Sciatic nerve (tissue), 2 donors: ENCODE measurements at places on chromosomes 7 and 10. TPM values are rescaled to one million over a fixed set of nuclear protein-coding genes. Genes with fewer than 3 reads are reported as not detected.

Gene INHBA
- 40.4 TPM for total RNA-seq

DNA sequence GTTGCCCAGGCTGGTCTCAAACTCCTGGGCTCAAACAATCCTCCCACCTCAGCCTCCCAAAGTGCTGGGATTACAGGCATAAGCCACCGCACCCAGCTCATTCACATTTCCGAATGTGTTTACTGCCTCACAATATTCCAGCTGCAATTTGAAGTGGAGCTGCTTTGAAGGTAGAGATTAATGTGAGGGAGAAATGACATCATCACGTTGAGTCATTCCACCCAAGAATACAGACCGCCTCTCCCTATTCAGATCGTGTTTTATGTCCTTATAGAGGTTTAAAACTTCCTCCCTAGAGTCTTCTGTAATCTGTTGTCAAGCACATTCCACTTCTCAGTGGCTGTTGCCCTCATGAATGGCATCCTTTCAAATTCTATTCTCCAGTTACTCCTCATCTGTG, 100.4 kb upstream of the PDGFA start:
- DNase-seq = no peak

GRCh38 chr10:85032981-85033380, 704.6 kb downstream of the CCSER2 start:
- DNase-seq = no peak

Gene WNT2
- total RNA-seq = 0.31 TPM

Gene UNC5B
- total RNA-seq = 4.1 TPM

Gene DPP6
- 0.62 TPM for total RNA-seq

GRCh38 chr7:36827726-36828703, 103.7 kb upstream of the AOAH start:
- no peak for DNase-seq

Gene HOXA5
- total RNA-seq = 20.1 TPM

Gene NRCAM
- 17.4 TPM for total RNA-seq

DNA sequence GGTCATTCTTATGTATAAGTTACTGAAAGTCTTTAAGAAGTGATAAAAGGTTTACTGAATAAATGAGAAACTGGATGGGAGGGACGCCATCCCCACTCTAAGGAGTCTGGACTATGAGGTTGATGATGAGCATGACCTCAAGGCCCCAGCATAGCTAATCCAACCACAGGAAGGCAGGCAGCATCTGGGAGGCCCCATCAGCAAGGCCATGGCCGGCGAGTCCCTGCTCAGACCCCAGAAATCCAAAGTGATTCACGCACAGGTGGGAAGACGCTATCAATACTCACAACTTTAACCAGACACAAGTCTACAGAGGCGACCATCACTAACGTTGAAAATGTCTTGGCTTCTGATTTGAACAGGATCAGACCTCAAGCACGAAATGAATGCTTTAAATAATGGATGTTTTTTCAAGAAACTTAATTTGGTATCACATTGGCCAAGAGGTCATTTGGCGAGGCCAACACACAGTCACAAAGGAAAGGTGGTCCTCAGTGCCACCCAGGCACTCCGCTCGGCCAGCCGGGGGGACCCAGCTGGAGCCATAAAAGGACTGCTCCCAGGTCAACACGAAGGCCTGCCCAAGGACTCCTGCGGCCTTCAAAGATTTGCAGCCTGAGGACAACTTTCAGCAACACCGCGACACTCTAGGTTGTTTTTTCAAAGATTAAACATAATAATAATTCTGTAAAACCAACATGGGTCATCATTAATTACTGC, 228.5 kb downstream of the PTPRN2 start:
- no peak for DNase-seq

DNA sequence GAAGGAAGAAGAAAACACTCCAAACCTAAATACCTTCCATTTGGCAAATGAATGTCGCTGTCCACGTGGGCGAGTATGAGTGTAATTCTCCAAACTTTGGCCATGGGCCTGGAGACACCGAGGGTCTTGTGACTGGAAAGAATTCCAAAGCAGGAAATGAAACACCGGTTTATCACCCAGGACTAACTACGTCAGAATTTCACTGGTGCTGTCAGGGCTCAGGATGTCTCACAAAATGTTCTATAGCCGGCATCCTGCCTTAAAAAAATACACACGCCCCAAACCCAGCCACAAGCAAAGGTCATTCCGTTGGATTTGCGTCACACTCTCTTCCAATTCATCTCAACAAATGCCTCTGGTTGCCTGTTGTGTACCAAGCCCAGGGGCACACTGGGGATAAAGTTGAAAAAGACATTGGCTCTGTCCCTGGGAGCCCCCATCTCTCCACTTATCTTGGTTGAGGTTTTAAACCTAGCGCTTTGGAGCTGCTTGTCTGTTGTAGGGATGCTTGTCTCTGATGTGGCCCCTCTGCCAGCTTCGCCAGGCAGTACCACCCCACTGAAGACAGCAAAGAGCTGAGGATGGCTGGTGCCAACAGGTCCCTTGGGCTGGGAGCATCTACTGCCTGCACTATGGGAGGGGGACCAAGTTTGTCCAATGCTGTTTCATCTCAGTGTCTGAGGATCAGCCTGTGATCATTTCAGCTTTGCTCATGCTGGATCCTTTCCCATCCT, 31.2 kb downstream of the GSTO2 start:
- no peak for DNase-seq

- no peak for DNase-seq
Observed at GRCh38 chr7:15485431-15485830, 76.4 kb downstream of the AGMO start.

GRCh38 chr10:5643346-5644067, 22.9 kb downstream of the ASB13 start:
- DNase-seq = no peak

- peak; percentile 63 for DNase-seq
Observed at GRCh38 chr10:113273181-113274163, 279.4 kb upstream of the HABP2 start.

- DNase-seq = no peak
Observed at GRCh38 chr10:79183468-79183865, 114.7 kb downstream of the ZMIZ1 start.

DNA sequence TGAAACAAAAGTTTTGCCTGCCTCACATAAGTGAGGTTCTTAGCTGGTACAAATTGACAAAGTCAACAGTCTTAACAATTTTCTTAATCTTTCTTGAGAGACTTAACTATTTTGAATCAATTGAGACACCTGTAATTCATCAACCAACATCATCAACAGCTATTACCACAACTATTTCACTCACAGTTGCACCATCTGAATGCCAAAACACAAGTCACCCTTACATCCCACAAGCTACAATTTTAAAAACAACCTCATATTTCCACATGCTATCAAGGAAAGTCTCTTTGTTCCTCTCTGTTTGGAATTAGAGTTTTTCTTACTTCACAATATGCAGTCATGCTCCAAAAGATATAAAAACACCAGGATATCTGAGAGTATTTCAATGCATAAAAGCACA, 4.9 kb downstream of the SMURF1 start:
- no peak for DNase-seq

DNA sequence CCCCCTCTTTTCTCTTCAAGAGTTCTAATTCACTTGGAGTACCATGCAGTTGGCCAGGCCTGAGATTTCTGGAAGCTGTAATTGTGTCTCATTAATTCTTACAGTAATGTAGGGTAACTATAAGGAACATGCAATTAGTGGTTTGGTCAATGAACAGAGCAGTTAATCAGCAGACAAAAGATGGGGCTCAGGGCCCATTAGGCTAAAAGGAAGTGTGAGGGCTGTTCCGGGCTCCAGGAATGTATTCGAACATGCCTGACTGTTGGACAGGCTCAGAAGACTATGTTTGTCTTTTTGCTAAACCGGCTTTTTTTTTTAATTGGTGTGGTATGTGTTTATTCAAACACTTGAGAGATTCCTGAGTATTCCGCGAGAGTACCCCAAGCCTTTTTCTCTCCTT, 42.5 kb upstream of the FZD8 start:
- DNase-seq = no peak

Gene ACTA2
- 573 TPM for total RNA-seq

- DNase-seq = no peak
Observed at GRCh38 chr10:78588194-78588811, 480.5 kb upstream of the ZMIZ1 start.
